Right atrium auricular region (tissue), 2 donors: ENCODE measurements at places on chromosomes 6 and 20.
A peak's percentile ranks its signal among the peaks of the same experiment; 100 is the strongest.

DNA sequence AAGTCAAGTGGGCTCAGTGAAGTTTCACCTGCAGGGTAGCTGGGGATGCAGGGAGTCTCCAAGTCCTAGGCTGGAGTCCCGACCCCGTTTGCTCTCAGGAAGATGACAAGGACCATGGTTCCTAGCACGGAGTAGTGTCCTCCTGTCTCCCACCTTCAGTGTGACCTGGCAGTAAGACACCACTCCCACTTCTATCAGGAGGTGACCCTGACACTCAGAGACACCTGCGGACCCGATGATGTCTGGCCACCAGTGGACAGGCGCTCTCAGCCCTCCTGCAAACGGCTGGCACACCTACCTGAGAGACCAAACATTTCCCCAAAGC lies 1.1 kb downstream of the SOD2 start:
- peak overlapping the region; percentile 98 for H3K27ac ChIP-seq
- H3K4me1 ChIP-seq, result peaks cover 45% of the 10 kb centered on the region
- peaks cover 29% of the 10 kb centered on the region for H3K36me3 ChIP-seq
- H3K27me3 ChIP-seq, result no peaks in the 10 kb centered on the region
- H3K4me3 ChIP-seq, result peak overlapping the region; percentile 98

- H3K4me1 ChIP-seq, result no peaks in the 10 kb centered on the region
- DNase-seq, result no peak
- H3K36me3 ChIP-seq, result no peaks in the 10 kb centered on the region
- no peak overlapping the region for H3K27ac ChIP-seq
- H3K4me3 ChIP-seq, result no peak overlapping the region
These were observed 105.9 kb upstream of the PDE10A start for GRCh38 chr6:165768961-165769360.

- no peak for DNase-seq
- no peak overlapping the region for H3K27ac ChIP-seq
- no peaks in the 10 kb centered on the region for H3K27me3 ChIP-seq
- no peaks in the 10 kb centered on the region for H3K36me3 ChIP-seq
These were observed 67.5 kb upstream of the MBOAT1 start for GRCh38 chr6:20279608-20280287.

- no peak overlapping the region for H3K4me3 ChIP-seq
- H3K27ac ChIP-seq, result no peak overlapping the region
- no peaks in the 10 kb centered on the region for H3K27me3 ChIP-seq
These were observed 532.1 kb upstream of the JAG1 start for GRCh38 chr20:11205769-11206362.

DNA sequence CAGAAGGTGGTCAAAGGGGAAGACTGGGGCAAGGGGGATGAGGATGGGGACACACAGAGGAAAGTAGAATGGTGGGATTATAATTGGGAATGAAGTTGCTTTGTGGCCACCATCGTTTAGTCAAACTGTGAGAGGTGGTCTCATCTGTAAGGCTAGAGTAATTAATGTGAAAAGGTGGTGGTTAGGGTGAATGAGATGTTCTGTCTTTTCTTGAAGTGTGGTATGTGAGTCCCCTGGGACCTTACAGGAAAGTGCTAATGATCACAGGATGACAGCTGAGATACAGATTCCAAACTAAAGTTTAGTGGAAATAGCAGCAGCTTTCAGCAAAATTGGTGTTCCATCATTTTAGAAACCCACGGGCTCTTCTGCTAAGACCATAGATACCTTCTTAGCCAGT lies 10.7 kb downstream of the ZFAND3 start:
- no peaks in the 10 kb centered on the region for H3K27me3 ChIP-seq
- H3K4me3 ChIP-seq, result no peak overlapping the region
- no peak for DNase-seq
- H3K4me1 ChIP-seq, result peaks cover 69% of the 10 kb centered on the region
- H3K27ac ChIP-seq, result no peak overlapping the region

DNA sequence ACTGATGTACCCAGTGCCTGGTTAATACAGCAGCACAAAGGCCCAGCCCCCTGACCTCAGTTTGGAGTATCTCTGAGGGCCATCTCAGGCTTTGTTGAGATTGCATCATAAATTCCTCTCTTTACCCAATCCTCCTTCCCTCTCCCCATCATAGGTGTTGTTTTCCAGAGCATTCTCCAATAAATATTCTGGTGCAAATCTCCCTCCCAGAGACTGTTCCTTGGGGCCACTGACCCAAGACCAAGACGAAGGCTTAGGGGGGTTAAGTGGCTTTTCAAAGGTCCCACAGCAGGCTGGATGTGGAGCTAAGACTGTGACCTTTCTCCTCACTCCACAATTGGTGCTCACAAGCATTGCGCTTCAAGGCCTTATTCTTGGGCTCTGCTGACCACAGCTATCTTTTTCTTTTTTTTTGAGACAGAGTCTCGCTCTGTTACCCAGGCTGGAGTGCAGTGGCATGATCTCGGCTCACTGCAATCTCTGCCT lies 72.4 kb upstream of the ZMYND8 start:
- H3K27ac ChIP-seq, result no peak overlapping the region
- H3K4me1 ChIP-seq, result no peaks in the 10 kb centered on the region
- H3K4me3 ChIP-seq, result no peak overlapping the region
- no peaks in the 10 kb centered on the region for H3K36me3 ChIP-seq
- DNase-seq, result no peak
- H3K27me3 ChIP-seq, result no peaks in the 10 kb centered on the region

DNA sequence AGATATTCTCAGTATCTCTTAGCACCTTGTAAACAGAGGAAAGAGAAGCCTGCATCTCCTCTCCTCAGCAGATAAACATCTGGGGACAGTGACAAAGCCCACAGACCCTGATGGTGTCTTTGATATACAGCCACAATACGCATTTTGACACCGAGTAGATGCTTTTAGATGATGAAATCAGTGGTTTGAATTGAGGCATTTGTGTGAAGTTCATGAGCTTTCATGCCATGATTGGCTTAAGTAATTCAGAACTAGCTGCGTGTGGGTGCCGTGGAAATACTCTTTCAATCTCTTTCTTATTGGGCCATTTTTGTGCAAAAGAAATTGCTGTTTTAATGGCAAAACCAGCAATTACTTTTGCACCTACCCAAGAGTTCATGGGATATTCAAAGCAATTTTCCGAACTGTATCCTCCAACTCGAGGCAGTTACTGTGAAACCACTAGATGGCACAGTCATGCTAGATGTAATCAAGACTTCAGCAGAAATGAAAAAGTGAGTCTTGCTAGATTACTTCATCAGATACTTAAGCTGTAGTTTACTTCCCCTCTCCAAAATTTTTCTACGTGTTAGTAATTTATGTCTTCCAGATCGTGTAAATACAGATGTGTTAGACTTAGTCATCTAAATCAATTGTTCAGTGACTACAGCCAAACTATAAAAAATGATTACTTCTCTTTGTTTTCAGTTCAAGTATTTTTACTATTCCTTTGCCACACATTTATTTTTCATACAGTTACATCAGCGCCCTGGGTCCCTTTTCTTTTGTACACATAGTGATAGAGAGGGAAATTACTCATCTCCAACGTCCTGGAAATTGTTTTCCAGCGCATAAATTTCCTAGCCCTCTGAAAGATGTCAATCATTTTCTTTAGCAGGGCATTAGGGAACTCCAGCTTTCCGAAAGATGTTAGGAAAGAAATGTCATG lies 49.4 kb downstream of the IYD start:
- H3K27me3 ChIP-seq, result no peaks in the 10 kb centered on the region
- peak overlapping the region; percentile 71 for H3K27ac ChIP-seq
- H3K4me3 ChIP-seq, result peak overlapping the region; percentile 44
- no peaks in the 10 kb centered on the region for H3K4me1 ChIP-seq

- DNase-seq, result no peak
- H3K27me3 ChIP-seq, result no peaks in the 10 kb centered on the region
- H3K4me3 ChIP-seq, result no peak overlapping the region
- H3K4me1 ChIP-seq, result no peaks in the 10 kb centered on the region
- H3K36me3 ChIP-seq, result no peaks in the 10 kb centered on the region
- H3K27ac ChIP-seq, result no peak overlapping the region
These were observed 654.9 kb upstream of the EYS start for GRCh38 chr6:66361886-66362285.

DNA sequence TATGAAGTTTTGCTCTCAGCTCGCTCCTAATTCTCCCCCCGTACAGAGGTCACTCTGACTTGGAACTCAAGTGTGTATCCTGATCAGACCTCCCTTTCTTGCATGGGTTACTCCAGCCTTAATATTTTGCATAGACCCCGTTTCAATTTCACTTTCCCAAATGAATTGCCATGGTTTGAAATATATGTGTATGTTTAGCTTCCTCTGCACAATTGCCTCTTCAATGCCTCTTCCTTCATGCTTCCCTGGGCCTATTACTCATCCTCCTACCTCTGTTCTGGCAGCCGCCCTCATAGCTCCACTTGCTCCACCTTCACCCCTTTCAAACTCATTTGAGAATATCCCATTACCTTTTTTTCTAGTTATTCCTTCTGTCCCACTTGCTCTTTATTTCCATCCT lies 90.0 kb upstream of the SAMD5 start:
- no peak for DNase-seq
- H3K4me3 ChIP-seq, result no peak overlapping the region
- no peaks in the 10 kb centered on the region for H3K36me3 ChIP-seq
- no peaks in the 10 kb centered on the region for H3K4me1 ChIP-seq

DNA sequence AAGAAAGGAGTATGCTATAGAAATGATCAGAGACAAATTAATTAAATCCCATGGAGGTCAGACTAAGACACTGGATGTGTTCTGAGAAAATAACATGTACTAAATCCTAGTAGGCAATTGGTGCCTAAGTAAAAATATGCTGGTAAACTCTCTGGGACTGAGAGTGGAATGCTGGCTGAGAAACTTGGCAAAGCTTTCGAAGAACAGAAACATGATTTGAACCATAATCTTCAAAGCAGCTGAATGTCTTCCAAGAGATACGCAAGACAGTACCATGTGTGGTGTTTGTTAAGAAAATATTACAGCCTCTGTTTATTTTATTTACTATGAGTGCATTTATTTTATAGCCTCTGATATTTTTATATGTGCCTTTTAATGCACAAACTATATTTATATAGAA lies 55.2 kb downstream of the EFHC1 start:
- H3K27ac ChIP-seq, result no peak overlapping the region
- no peak overlapping the region for H3K4me3 ChIP-seq
- H3K4me1 ChIP-seq, result no peaks in the 10 kb centered on the region
- no peaks in the 10 kb centered on the region for H3K27me3 ChIP-seq
- no peak for DNase-seq
- H3K36me3 ChIP-seq, result no peaks in the 10 kb centered on the region

DNA sequence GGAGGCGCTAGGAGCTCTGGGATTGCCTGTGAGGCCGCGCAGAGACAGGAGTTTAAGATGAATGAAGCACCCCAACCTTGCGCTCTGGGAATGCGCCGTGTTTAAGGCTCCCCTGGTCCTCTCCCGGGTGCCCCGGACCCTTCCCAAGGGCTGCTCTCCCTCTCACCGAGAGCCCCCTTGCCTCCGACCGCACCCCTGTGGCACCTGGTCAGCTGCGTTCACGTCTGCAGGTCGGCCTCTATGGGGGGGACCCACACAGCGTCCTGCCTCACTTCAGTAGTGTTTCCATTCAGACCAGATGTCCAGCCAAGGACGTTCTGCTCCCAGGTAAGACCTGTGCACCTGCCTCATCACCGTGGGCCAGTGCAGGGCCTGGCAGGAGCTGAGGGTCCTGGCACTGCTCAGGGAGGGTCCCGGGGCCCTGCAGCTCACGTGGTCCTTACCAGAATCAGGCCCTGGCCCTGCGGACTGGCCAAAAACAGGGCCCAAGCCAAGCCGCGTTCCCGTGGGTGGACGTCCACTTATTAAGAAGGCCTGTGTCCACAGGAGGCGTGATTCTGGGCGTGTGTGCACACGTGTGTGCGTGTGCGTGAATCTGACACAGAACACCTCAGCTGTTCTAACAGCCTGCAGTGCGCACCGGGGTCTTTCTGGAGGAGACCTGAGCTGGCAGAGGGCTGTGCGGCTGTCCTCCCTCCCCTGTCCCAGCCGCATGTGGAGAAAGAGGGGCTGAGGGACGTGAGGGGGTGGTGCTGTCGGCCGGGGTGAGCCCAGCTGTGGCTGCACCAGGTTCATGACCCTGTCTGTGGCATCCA lies 79.9 kb upstream of the BHLHE23 start:
- H3K36me3 ChIP-seq, result no peaks in the 10 kb centered on the region
- H3K27me3 ChIP-seq, result no peaks in the 10 kb centered on the region
- no peaks in the 10 kb centered on the region for H3K4me1 ChIP-seq
- H3K27ac ChIP-seq, result no peak overlapping the region
- DNase-seq, result no peak

- H3K27me3 ChIP-seq, result no peaks in the 10 kb centered on the region
- no peak overlapping the region for H3K4me3 ChIP-seq
- peak; percentile 72 for DNase-seq
These were observed 66.4 kb downstream of the LY86 start for GRCh38 chr6:6654599-6655575.

- H3K27ac ChIP-seq, result no peak overlapping the region
- no peak for DNase-seq
- H3K4me1 ChIP-seq, result peaks cover 39% of the 10 kb centered on the region
- H3K4me3 ChIP-seq, result no peak overlapping the region
- H3K27me3 ChIP-seq, result no peaks in the 10 kb centered on the region
- peaks cover 58% of the 10 kb centered on the region for H3K36me3 ChIP-seq
These were observed 2.3 kb downstream of the HSP90AB1 start for GRCh38 chr6:44249082-44249748.

GRCh38 chr6:14944593-14944992 lies 301.3 kb upstream of the JARID2 start:
- no peaks in the 10 kb centered on the region for H3K4me1 ChIP-seq
- DNase-seq, result no peak
- H3K4me3 ChIP-seq, result no peak overlapping the region
- H3K27me3 ChIP-seq, result no peaks in the 10 kb centered on the region
- H3K27ac ChIP-seq, result no peak overlapping the region

DNA sequence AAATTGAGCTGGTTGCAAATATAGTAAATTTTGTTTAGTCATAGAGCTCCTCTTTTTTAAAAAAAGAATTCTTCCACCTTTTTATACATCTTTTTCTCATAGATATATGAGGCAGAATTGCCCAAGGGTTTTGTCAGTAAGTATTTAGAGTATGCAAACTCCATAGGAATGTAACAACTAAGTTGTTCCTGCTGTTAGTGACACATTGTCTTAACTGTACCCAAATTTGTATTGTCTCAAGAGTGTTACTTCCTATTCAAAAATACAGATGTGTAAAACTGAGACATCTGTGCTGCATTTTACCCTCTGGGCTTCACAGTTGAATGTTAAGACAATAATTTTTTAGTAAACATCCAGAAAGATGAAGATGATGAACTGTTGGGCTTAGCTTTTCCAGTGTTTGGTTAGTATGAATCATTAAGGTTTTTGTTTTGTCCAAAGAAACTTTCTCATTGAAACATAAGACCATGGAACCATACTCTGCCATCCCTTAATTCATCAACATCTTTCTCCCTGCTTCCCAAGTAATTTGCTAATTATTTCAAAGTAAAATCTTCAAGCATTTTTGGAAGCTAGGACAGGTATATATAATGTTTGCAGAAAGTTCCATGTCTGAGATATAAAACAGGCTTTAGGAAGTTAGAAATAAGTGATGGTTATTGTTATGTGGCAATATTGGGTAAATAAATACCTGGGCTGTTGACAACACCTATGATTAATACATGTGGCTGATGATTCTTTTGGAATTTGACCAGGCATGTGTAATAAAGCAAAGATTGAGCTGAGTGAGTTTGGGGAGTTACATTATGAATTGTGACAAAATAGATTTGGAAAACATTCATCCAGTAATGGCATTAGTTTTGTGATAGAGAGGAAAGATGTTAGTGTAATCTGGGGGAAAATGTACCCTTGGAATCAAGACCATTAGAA lies 11.2 kb downstream of the OGFRL1 start:
- H3K4me1 ChIP-seq, result no peaks in the 10 kb centered on the region
- DNase-seq, result no peak
- H3K4me3 ChIP-seq, result no peak overlapping the region
- H3K27ac ChIP-seq, result no peak overlapping the region
- no peaks in the 10 kb centered on the region for H3K27me3 ChIP-seq
- H3K36me3 ChIP-seq, result peaks cover 7% of the 10 kb centered on the region

- H3K36me3 ChIP-seq, result no peaks in the 10 kb centered on the region
- peaks cover 9% of the 10 kb centered on the region for H3K27me3 ChIP-seq
- no peak for DNase-seq
- no peak overlapping the region for H3K27ac ChIP-seq
- H3K4me3 ChIP-seq, result no peak overlapping the region
These were observed 100.9 kb upstream of the PRDM1 start for GRCh38 chr6:105985098-105985815.
